Tibial nerve (tissue), 4 donors: ENCODE measurements at places on chromosomes 7 and 10.

DNA sequence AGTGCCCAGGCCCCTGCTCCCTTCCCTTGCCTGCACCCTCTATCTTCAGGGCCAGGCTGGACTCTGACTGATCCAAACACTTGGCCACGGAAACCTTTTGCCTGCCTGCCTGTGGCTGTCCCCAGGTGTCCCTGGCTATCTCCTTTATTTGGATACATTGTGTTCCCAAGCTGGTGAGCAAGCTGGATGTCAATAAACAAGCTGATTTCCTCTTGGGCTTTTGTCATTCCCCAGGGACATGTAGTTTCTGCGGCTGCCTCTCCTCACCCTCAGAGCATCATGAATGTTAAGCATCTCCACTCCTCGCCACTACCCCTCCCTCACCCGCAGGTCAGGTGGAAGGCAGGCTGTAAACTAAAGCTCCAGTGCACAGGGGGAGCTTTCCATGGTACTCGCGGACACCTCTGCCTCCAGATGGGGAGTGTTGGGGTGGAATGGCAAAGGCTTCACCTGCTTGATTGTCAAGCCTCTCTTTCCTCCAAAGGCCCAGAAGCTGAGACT lies 6.9 kb downstream of the GHRHR start:
- DNase-seq = no peak

GRCh38 chr10:33025039-33025438 lies 67.0 kb upstream of the ITGB1 start:
- no peak for DNase-seq

DNA sequence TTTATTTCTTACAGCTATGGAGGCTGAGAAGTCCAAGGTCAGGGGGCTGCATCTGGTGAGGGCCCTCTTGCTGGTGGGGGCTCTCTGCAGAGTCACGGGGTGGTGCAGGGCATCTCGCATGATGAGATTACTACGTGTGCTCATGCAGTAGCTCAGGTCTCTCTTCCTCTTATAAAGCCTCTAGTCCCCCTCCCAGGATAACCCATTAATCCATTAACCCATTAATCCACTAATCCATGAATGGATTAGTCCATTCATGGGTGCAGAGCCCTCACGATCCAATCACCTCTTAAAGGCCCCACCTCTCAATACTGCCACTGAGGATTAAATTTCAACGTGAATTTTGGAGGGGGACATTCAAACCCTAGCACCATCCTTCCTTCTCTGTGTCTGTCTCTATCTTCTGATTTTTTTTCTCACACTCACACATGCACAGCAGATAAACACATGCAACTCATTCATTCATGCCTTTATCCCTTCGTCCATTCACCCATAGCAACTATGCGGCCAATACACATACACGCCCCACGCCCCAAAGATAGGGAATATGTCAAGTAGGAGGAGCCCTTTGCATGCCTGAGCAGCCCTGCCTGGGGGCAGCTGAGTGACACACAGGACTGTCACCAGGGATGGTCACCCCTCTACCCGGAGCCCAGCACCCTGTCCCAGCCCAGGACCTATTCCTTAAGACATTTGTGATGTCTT lies 86.5 kb downstream of the C10orf105 start:
- no peak for DNase-seq

- no peak for DNase-seq
These were observed 564.3 kb upstream of the SORCS1 start for GRCh38 chr10:107728807-107729206.

GRCh38 chr10:125591886-125592285 lies 91.1 kb downstream of the TEX36 start:
- DNase-seq = no peak

DNA sequence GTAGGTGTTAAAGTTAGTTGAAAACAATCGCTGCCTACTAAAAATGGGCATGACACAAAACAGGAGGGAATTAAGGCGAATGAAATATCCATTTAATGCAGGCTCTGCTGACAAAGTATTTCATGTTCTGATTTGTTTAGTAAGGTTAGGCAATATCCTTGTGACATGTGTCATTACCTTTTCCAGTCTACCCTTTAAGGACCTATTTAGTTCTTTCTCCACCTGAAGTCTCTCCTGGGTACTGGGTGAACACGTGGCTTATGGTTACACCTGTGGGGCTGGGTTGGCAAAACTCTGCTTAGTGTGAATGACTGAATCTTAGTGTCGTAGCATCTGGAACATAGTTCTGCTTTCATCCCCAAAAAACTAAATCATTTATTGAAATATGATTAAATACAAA lies 313.5 kb downstream of the CCDC3 start:
- DNase-seq = no peak

GRCh38 chr7:108001764-108002725 lies 916 bp downstream of the LAMB1 start:
- DNase-seq = no peak
